ENCODE measurements at places on chromosomes 16 and 17. TPM values are rescaled to one million over a fixed set of nuclear protein-coding genes. Genes with fewer than 3 reads are reported as not detected.

The ZP2 gene
- not detected for total RNA-seq

The PYCARD gene
- total RNA-seq: 112 TPM

The KRTAP9-2 gene
- not detected for total RNA-seq

The OR2C1 gene
- not detected for total RNA-seq

The SGCA gene
- total RNA-seq: not detected

The CHMP1A gene
- 148 TPM for total RNA-seq

The MLLT6 gene
- 8.4 TPM for total RNA-seq

The SPATA22 gene
- 0.71 TPM for total RNA-seq

The KRTAP1-5 gene
- 15.4 TPM for total RNA-seq

The MRPS23 gene
- total RNA-seq: 45.5 TPM

The EVPLL gene
- total RNA-seq: not detected

The KRTAP4-5 gene
- not detected for total RNA-seq

The KRTAP3-1 gene
- not detected for total RNA-seq

The SEPTIN12 gene
- total RNA-seq: not detected

The GGT6 gene
- not detected for total RNA-seq

The ERN1 gene
- total RNA-seq: 8.1 TPM

The TBX6 gene
- 0.35 TPM for total RNA-seq

The TBX4 gene
- not detected for total RNA-seq

The CIITA gene
- total RNA-seq: not detected

The DNAAF8 gene
- total RNA-seq: 2.6 TPM

The LGALS9C gene
- total RNA-seq: not detected

The VAT1L gene
- 22.0 TPM for total RNA-seq

The POLR3K gene
- total RNA-seq: 4.9 TPM

The TMEM238L gene
- total RNA-seq: not detected

The HSD3B7 gene
- 24.5 TPM for total RNA-seq

The IKZF3 gene
- total RNA-seq: not detected

The MED31 gene
- 10.3 TPM for total RNA-seq

The NR1D1 gene
- 4.9 TPM for total RNA-seq

The EPX gene
- total RNA-seq: not detected

The MMP25 gene
- total RNA-seq: not detected

The ICAM2 gene
- total RNA-seq: 0.18 TPM

The NPIPA3 gene
- total RNA-seq: not detected

The AGRP gene
- not detected for total RNA-seq

The CDC42EP4 gene
- total RNA-seq: 60.8 TPM

The ABAT gene
- 3.5 TPM for total RNA-seq

The SMIM22 gene
- total RNA-seq: not detected

The SRL gene
- 0.29 TPM for total RNA-seq

The KCTD19 gene
- total RNA-seq: under 0.01 TPM

The PDILT gene
- not detected for total RNA-seq

The DNAH17 gene
- not detected for total RNA-seq

The TEDC2 gene
- 28.8 TPM for total RNA-seq

The KRTAP4-4 gene
- total RNA-seq: not detected

The ITGA2B gene
- not detected for total RNA-seq

The TMEM208 gene
- 82.9 TPM for total RNA-seq

The UNC13D gene
- 0.89 TPM for total RNA-seq

The CLEC18A gene
- under 0.01 TPM for total RNA-seq

The SLC38A8 gene
- not detected for total RNA-seq

The TBC1D3K gene
- total RNA-seq: not detected

The CEP95 gene
- 23.4 TPM for total RNA-seq

The KRT32 gene
- 0.18 TPM for total RNA-seq

The CIBAR2 gene
- not detected for total RNA-seq

The SYT17 gene
- total RNA-seq: not detected

The CCDC78 gene
- 0.29 TPM for total RNA-seq

The FDXR gene
- 52.5 TPM for total RNA-seq

The GAST gene
- not detected for total RNA-seq

The YBX2 gene
- not detected for total RNA-seq

The SMTNL2 gene
- not detected for total RNA-seq
